ENCODE measurements at places on chromosomes 5 and 9.

DNA sequence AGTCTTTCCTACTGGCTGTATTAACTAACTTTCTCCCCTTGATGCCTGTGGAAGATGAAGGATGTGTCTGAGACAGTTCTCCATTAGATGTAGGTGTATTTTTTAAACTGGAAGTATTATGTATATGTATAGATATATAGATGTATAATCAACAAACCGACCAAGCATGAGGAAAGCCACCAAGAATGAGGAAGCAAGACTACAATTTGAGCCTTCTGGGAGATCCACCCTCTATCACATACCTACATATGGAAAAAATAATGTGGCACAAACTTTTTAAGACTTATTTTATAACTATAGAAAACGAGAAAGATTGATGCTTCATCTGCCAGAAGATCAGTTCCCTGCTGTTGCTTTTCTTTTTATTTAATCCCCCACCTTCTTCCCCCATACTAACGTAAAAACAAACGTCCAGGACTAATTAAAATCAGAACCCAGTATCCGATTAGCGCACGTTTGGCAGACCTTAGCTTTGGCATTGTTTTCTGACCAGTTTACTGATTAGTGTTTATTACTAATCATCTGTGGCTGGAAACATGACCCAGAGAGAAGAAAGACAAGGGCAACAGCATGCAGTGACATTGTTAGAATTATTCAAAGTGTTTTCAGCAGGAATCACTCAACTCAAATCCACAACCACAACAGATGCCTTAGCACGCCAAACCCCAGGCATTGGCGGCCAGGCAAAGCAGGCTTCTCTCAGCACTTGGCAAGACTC is 490.2 kb downstream of the EBF1 start:
- no peak for DNase-seq

GRCh38 chr5:6700074-6700684 is 13.1 kb upstream of the TENT4A start:
- DNase-seq, result no peak

DNA sequence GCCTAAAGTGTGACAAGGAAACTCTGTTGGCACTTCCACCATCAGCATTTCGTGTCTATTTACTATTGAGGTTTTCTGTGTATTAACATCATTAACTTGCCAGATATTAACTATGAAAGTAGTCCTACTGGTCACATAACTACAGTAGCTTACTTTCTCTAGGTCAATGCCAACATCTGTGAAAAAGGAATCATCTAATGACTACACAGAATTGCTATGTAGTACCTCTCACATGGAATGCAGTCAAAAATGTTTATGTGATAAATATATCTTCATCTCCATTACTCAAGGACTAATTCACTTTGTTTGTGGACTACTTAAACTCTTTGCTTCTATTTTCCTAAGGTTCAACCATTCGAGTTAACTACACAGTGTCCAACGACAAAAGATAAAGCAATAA is 2.1 kb downstream of the SCAI start:
- peak; percentile 59 for DNase-seq

GRCh38 chr9:109167716-109168115 is 667 bp upstream of the FRRS1L start:
- DNase-seq, result no peak

DNA sequence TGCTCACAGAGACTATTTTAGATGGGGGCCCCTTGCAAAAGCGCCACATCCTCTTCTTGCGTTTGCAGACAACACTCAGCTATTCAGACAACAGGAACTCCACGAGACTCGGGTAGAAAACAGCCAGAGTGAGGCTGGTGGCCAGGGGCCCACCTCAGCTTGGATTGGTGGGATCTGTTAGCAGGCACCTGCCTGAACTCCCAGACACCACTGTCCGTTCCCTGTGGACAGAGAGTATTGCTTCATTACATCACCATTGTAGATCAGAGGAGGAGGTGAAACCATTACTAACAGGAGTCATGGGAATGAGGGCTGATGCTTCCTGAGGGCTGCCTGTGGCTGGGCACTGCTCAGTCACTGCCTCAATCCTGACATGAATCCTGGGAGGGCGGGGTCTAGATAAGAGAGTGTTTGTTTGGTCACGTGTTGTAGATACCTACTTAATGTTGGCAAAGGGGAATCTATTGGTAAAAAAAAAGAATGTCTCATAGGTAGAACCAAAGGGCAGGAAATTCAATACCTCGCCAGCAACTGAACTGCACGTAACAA is 4.4 kb upstream of the RAPGEF1 start:
- no peak for DNase-seq

DNA sequence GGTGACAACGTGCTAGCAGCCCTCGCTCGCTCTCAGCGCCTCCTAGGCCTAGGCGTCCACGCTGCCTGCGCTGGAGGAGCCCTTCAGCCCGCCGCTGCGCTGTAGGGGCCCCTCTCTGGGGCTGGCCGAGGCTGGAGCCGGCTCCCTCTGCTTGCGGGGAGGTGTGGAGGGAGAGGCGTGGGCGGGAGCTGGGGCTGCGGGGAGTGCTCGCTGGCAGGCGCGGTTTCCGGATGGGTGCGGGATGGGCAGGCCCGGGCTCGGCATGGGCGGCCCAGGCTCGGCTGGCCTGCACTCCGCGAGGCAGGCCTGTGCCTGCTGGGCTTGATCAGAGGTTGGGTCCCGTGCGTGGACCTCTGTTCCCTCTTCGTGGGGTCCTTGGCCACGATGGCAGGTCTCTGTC is 472.6 kb downstream of the PRR16 start:
- DNase-seq, result no peak

DNA sequence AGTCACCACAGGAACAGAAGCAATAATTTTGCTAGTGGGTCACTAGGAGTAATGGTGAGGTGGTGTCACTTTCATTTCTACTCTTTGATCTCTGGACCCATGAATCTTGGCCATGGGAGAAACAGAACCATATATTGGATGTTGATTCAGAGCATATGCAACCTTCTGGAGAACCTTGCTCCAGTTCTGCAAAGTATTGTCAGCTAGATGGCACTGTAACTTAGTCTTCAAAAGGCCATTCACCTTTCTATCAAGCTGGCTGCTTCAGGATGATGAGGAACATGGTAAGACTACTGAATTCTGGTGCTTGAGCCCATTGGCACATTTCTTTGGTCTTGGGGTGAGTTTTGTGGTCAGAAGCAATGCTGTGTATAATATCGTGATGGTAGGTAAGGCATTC is 129.1 kb upstream of the FBN2 start:
- DNase-seq, result no peak

DNA sequence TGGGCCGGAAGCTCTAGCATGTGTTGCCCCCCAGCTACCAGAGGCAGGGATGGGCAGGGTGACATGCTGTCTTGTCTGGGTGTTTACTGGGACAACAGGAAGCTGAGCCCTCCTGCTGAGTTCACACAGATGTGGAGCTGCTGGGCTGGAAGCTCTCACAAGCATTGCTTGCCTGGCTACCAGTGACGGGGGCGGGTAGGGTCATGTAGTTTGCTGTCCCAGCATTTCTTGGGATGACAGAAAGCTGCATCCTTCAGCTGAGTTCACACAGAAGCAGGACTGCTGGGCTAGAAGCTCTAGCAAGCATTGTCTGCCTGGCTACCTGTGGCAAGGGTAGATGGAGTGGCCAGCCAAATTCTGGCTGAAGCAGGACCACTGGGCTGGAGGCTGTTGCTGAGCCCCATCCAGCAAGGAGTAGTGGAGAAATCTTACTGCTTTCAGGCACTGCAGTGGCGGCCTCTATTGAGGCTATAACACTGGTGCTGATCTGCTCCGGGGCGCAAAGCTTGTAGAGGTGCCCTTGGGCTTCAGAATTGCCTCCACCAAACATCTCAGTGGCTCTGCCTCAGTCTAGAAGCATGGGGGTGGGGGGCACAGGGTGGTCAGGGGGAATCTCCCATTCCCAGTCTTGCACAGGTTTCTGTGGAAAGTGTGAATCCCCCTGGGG is 25.1 kb downstream of the POLK start:
- DNase-seq, result no peak

GRCh38 chr5:105754056-105754455 is 1916.7 kb downstream of the EFNA5 start:
- no peak for DNase-seq

GRCh38 chr9:88733651-88734421 is 198.9 kb downstream of the NXNL2 start:
- peak; percentile 51 for DNase-seq

All from HFFc6 (cell line).